ENCODE measurements at places on chromosomes 4 and X.

DNA sequence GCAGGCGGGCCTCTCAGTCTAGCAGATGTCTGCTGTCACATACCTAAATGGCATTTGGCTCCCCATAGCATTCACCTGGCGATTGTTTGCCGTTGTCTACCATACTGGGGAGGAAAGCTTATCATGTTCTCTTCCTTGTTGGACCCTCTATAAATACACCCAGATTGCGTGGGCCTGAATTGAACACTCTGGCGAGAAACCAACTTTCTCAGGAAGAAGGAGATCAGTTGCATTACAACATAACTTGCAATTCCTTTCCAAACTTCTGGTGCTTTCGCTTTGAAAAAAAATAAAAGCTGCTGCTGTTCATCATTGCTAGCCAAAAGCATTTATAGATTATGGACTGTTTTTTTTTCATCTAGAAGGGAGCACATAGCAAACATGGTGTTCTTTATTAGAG is 230.0 kb upstream of the GPC4 start:
- no peak for DNase-seq

DNA sequence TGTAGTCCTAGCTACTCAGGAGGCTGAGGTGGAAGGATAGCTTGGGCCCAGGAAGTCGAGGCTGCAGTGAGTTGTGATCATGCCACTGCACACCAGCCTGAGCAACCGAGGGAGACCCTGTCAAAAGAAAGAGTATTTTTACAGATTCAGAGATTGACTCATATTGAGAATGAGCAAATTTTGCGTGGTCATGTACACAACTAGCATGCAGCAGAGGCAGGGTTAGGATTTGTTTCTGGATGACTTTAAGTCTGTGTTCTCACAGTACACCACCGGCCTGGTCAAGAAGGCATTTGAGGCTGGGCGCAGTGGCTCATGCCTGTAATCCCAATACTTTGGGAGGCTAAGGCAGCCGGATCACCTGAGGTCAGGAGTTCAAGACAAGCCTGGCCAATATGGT is 44.8 kb upstream of the CBR4 start:
- no peak for DNase-seq

DNA sequence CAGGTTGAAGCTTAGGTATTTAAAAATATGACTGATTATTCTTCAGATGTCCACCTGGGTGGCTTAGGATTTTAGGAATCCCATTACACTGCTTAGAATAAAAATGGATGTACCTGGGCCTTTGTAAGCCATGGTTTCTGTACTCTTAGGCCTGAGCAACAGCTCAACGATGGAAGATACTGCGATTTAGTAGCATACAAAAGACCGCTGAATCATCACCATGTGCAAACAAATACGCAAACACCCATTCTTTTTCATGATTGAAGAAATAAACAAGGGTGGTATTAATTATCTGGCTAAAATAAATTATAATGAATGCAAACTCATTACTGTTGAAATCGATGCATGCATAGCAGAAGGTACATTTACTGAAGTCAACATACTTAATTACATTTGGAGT is 188.9 kb downstream of the ZNF330 start:
- no peak for DNase-seq

- no peak for DNase-seq
Measured at GRCh38 chr4:87144356-87144755, 76.1 kb downstream of the KLHL8 start.

DNA sequence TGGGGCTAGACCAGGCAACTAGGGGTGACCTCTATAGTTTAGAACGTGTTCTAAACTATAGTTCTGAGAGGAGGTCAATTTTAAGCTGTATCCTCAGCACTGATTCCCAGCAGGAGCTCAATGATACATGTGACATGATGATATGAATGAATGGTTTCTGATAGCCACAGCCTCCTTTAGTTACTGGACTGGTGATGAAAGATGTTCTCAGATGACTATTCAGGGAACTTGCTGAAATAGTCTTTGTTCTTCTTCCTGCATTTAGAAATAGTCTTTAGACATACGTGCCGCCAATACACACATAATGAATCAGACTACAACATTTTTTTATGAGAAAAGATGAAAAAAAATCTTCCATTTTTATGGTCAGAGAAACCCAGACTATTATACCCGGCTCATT is 116.3 kb upstream of the TMEM150C start:
- DNase-seq, result no peak

DNA sequence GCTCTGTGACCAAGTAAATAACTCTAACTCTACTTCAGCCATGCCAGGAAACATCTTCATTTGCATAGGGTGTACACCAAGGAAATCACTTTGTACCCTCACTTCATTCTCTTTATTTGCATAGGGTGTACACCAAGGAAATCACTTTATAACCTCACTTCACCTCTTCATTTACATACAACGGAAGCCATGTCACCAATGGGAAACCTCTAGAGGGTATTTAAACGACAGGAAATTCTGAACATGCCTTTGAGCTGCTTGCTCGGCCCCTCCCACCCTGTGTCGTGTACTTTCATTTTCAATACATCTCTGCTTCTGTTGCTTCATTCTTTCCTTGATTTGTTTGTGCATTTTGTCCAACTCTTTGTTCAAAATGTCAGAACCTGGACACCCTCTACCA is 848.1 kb upstream of the FRG1 start:
- no peak for DNase-seq

- no peak for DNase-seq
Measured at GRCh38 chr4:102584091-102584490, 82.9 kb downstream of the NFKB1 start.

DNA sequence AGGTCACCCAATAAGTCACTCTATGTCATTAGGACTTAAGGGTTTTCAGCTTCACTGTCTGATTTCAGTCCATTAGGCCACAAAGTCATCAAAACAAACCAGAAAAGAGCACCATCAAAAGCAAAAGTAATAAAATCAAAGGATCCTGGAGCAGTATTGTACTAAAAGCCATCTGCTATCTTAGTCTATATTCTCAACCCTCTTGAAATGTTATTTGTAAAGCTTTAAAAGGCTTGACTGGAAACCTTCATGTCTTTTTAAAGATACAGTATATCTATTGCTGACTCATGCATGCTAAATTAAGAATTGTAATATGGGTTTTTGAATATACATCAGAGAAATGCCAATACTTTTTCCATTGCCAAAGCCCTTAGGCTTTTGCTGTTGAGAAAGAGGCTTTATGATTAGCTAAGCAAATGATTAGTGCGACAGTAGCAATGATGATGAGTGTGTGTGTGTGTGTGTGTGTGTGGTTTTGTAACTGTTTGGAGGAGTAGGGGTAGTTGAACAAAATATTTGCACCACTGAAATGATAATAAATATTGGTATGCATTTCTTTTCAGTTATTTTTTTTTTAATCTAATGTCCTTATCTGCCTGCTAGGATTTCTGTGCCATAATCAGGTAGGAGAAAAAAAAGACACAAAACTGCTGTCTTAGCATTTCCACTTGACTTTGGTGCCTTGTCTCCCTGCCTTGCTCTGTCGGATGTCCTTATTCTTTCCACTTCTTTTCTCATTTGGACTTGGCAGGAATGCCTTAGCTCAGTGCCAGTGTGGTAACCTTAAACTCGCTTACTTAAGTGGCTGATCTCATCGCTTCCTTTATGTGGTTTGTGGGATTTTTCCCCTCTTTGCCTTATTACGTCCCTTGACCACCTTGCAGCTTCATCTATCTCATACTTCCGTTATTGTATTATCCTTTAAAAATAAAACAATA is 119.7 kb downstream of the PCDH7 start:
- no peak for DNase-seq

- no peak for DNase-seq
Measured at GRCh38 chrX:6292599-6292998, 63.9 kb upstream of the NLGN4X start.

GRCh38 chr4:15691346-15692135 is 9.9 kb downstream of the FAM200B start:
- no peak for DNase-seq

- no peak for DNase-seq
Measured at GRCh38 chrX:16067886-16068515, 55.4 kb upstream of the GRPR start.

- DNase-seq, result no peak
Measured at GRCh38 chr4:133162941-133163340, 13.8 kb downstream of the PCDH10 start.

- no peak for DNase-seq
Measured at GRCh38 chr4:138961664-138962063, 53.9 kb upstream of the NOCT start.

DNA sequence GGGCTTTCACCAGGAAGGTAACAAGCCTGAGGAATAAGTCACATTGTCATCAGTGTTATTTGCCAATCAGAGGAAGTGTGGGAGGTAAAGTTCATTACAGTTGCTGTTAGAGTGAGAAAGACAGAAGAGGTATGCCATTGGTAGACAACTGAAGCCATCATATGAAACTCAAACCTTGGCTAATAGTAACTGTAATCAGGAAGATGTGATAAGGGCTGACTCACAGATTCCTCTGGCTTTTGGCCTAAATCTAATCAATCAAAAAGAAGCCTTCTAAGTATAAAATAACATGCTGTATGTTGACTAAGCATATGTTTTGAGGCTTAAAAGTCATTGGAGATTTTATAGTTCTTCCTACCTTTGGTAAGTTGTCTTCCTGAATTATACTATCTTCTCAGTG is 242.8 kb downstream of the PCDH7 start:
- DNase-seq, result no peak

DNA sequence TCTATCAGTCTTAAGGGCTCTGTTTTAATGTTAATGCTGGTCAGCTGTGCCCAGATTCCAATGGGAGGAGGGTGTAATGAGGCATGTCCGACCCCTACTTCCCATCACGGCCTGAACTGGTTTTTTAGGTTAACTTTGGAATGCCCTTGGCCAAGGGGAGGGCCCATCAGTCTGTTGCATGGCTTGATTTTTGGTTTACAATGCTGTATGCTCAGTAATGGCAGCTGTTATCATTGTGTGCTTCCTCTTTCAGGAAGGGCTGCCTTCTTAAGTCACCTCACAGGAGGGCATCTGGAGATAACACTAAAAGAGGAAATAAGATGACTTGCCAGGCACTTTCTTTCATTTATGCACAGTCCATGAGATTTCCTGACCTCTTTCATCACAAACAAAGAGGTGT is 36.3 kb downstream of the ATXN3L start:
- peak; percentile 61 for DNase-seq

GRCh38 chr4:151806511-151806927 is 45.7 kb upstream of the GATB start:
- DNase-seq, result no peak

DNA sequence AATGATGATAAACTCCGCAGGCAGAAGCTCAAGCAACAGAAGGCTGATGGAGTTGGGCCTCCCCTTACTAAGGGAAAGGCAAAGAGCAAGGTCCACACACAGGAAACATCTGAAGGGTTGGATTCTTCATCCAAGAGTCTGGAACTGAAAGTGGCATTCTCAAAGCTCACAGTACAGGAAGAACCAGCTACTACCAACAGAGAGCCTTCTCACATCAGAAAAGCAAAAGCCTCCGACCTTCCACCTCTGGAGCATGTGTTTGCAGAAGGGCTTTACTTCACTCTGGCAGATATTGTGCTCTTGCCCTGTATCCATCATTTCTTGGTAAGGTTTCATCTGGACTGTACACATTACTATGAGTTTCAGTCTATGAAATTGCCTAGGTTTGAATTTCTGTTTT is 10.6 kb downstream of the GSTCD start:
- DNase-seq, result no peak

- DNase-seq, result no peak
Measured at GRCh38 chr4:150415213-150415612, 166.7 kb upstream of the MAB21L2 start.

DNA sequence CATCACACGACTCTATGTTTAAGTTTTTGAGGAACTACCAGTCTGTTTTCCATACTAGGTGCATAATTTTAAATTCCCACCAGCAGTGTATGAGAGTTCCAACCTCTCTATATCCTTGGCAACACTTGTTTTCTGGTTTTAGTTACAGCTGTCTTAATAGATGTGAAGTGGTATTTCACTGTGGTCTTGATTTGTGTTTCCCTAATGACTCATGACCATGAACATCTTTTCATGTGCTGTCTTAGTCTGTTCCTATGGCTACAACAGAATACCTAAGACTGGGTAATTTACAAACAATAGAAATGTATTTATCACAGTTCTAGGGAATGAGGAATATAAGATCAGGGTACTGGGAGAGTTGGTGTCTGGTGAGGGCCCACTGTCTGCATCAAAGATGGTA is 51.5 kb upstream of the GPR78 start:
- DNase-seq, result no peak

GRCh38 chrX:13028871-13029636 is 15.4 kb downstream of the FAM9C start:
- peak; percentile 17 for DNase-seq

DNA sequence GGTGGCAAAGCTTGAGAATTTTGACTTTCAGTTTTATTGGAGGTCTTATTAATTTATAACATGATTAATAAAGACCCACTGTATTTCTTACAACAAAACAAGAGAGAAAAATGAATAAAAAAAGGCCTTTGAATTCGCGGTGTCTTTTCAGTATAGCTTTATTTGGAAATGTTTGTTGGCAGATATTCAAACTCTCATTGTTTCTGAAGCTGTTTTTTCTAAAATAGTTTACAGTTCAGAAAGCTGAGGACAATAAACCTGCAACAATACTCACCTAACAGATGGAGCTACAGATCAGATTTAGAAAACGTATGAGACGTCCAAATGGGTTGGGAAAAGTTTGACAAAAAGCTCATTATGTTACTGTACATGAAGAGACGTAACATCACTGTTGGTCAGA is 2.4 kb upstream of the SPARCL1 start:
- DNase-seq, result no peak

DNA sequence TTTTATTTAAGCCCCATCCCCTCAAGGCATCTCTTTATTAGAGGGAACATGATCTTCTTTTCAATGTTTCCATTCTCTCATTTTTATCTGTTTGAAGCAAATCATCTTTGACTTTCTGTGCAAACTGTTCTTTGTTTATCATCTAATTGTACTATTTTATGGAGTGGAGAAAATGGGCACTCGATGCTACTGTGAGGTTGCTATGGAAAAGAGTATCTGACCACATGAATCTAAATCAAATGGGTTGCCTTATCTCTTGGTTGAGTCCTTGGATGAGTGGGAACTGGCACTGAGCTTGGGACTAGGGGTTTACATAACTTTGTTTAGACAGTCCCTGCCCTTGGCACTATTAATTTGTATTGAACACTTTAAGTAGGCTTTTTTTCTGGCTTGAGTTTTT is 9.1 kb downstream of the OCRL start:
- peak; percentile 39 for DNase-seq

- no peak for DNase-seq
Measured at GRCh38 chr4:85708468-85708867, 233.5 kb downstream of the ARHGAP24 start.

GRCh38 chr4:126779436-126780166 is 853.2 kb upstream of the INTU start:
- no peak for DNase-seq

All from HAP-1 (cell line).